ENCODE measurements at places on chromosomes 6 and 20.

- DNase-seq = no peak
Observed at GRCh38 chr20:52340036-52340634, 148.6 kb upstream of the ZFP64 start.

DNA sequence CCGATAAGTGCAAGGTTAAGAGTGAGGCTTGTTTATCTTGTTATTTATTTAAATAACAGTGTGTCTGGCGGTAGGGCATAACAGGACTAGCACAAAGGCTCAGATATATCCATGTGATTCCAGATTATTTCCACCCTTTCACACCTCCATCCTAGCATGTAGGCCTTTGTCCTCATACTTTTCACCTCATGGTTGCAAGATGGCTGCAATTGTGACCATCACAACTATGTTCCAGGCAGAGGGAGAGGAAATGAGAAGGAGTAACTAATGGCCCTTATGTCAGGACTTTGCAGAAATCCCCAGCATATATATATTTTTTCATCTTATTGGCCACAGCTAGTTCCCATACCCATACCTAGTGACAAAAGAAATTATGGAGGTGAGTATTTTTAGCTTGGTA is 23.5 kb upstream of the RALY start:
- DNase-seq = no peak

- no peak for DNase-seq
Observed at GRCh38 chr6:116382587-116382986, 11.8 kb downstream of the DSE start.

DNA sequence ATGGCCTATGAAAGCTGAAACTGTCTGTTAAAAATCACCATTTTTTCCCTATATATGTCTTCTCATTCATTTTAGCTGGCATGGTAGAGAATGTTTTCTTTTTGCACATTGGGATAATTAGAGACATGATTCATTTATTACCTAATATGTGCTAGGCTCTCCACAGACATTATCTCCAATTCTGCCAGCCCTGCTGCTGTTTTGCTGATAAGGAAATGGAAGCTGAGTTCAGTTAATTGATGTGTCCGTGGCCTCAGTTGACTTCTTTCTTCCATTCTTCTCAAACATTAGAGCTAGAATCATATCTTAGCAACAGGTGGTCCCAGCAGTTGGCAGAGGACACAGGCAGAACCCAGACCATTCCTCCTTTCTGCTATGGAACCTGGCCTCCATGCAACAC is 644.1 kb upstream of the CITED2 start:
- DNase-seq = no peak

- DNase-seq = no peak
Observed at GRCh38 chr20:58461899-58462298, 53.3 kb downstream of the APCDD1L start.

DNA sequence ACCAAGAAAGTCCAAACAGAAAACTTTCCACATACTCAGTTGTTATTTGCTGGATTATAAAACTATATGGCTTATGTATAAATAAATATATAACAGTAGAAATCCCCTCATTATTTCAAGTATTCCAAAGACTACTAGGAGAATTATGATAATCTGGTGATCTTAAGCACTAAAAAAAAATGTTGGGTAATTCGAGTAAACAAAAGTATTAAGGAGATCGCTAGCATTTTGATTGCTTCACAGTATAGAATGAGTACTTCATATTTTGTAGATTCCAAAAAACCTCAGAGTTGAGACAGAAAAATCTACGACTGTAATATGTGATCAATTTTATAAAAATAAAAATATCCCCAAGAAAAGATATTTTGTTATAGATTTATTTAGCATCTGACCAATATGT is 236.4 kb upstream of the TENT5A start:
- no peak for DNase-seq

DNA sequence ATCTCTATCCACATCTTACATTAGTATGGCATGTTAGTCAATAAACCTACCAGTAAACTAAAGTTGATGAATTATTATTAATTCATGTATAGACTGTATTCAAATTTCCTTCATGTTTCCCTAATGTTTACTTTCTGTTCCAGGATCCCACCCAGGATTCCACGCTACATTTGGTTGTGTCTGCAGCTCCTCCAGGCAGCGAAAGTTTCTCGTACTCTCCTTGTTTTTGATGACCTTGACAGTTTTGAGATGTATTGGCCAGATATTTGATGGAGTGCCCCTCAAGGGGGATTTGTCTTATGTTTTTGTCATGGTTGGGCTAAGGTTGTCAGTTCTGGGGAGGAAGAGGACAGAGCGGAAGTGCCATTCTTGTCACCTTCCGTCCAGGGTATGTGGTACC is 445.2 kb upstream of the CDH4 start:
- DNase-seq = no peak

GRCh38 chr6:134211297-134211696 is 106.6 kb downstream of the SGK1 start:
- no peak for DNase-seq

DNA sequence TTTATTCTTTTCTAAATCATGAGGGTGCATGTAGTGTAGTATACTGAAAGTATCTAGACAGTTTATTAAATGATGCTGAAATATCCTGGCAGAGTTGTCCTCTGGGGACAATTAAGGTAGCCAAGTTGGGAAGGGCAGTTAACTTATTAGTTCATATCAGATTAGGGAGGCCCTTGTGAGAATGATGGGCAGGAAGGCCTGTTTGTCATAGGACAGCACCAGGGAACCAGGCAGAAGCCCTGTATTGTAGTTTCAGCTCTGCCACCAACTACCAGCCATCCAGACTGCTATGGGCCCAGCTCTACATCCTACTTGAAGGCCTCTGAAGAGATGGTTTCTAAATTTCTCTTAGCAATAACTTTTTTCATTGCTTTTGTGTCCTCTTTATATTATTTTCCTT is 4.0 kb downstream of the MYLIP start:
- no peak for DNase-seq

GRCh38 chr6:26532699-26533531 is 5.3 kb upstream of the HMGN4 start:
- DNase-seq = peak; percentile 88
